Left kidney (tissue), 8 donors: ENCODE measurements at places on chromosomes 1 and 21.

DNA sequence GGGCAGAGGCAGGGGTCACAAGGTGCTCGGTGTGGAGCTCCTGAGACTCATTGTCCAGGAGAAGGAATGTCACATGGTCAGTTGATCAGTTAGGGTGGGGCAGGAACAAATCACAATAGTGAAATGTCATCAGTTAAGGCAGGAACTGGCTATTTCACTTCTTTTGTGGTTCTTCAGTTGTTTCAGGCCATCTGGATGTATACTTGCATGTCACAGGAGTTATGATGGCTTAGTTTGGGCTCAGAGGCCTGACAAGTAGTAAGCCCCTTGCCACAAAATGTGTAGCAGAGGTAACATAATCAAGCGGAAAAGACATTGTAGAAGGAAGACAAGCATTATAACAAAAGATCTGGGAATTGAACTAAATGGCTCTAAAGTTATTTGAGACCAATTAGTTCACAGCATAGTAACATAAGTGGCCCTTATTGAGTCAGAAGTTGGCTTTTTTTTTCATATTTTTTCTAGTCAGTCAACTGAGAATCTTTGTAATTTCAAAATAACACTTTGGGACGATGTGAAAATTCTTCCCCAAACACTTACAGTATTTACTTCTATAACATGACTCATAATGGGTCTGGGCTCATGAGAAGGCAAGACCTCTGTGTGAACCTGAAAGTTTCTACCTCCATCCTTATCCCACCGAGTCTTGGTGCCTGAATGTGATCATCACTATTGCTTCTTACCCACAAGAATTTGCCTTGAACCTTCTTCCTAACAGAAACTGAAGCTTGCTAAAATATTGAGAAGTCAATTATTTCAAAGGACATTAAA lies 137.0 kb upstream of the DPT start:
- DNase-seq: no peak

DNA sequence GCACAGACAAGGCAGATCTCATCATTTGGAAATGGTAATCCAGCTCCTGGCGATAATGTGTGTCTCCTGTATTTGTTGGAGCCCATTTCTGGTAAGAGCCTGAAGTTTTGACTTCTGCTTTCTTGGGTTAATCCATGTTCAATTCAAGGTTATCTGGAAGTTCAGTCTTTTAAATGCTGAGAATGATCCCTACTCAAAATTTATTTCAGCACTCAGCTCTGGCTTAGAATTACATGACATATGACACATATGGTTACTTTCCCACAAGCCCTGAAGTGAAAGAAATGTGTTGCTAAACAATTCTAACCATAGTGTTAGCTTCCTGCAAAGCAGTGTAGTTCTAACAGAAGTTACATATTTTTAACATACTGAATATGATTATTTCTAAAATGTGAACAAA lies 2.7 kb downstream of the PTGFR start:
- no peak for DNase-seq

DNA sequence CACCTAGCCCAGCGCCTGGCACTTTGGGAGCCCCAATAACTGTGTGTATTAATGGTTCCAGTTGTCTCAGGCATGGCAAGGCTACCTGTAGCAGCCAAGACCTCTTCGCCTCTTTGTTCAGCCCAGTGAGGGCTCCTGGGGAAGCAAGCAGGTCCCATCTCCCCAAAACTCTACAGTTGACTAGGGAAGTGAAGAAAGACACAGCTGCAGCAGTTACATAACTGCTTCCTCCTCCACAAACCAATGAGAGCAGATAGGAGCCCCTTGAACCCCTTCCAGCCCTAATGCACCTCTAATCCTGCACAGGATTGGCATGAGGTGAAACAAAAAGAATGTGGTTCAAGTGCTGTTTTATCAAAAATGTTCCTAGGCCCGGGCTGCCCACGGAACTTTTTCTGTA lies 100.5 kb downstream of the SYF2 start:
- no peak for DNase-seq

DNA sequence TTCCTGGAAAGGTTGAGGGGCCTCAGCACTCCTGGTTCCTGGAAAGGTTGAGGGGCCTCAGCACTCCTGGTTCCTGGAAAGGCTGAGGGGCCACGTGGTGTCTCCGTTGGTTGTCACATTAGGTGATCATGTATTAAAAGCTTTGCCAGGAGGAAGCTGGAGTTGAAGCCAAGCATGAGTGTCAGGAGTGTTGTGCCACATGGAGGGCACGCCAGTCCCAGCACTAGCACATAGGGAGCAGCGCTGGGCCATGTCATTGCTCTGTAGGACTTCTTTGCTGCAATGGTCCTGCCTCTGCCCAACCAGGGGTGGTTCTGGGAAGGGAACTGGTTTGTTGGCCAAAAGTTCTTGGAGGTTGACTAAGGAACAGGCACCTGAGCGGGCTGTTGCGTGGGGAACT lies 13.3 kb downstream of the ATP5PO start:
- no peak for DNase-seq

- no peak for DNase-seq
These were observed 17.5 kb upstream of the ZFP69B start for GRCh38 chr1:40432644-40433390.

- no peak for DNase-seq
These were observed 9.0 kb downstream of the BCAR3 start for GRCh38 chr1:93672477-93673162.
